ENCODE measurements at places on chromosomes 5 and 9.

GRCh38 chr9:34085581-34086500 lies 37.2 kb upstream of the UBAP2 start:
- DNase-seq: no peak

- no peak for DNase-seq
Observed at GRCh38 chr5:154300207-154300883, 109.8 kb downstream of the GALNT10 start.

DNA sequence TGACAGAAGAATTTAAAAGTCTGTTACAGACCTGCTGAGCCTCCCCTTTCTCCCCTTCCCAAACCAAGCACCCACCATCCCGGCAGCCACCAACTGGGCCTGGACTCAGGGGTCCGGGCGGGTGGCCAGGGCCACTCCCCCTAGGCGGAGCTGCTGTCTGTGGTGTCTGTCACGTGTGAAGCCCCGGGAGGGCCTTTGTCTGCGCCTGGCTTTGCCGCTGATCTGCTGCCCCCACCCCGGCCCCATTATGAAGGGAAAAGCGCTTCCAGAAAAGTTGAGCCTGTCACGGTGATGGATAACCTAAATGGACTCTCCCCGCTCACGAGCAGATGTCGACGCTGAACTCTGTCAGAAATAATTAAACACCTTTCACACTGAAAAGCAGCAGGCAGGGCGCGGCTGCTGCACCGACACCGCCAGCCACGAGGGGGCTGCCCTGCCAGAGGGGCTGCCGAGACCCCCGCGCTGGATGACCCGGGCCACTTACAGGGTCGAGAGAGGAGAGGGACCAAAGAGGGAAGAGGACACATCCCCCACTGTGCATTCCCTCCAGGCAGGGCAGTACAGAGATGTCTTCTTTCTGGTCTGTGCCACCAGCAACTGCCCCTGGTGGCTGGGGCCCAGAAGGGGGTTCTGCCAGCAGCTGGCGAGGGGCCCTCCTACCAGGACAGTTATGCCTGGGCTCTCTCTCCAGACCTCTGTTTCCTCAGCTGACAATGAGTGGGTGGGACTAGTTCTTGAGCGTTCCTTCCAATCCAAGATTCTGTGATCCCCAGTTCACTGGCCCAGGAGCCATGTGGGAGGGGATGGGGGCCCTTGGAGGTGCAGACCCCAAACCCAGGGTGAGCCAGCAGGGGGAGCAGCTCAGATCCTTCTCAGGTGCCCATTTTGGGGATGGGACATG lies 36.0 kb upstream of the BARHL1 start:
- peak; percentile 52 for DNase-seq

- DNase-seq: no peak
Observed at GRCh38 chr5:64210866-64211265, 45.2 kb downstream of the RNF180 start.

- DNase-seq: no peak
Observed at GRCh38 chr5:141186897-141187512, at the start of gene PCDHB9. Gene PCDHB9, plus strand, starts transcription at chr5:141187161. Its CDS starts 158 bp downstream, at chr5:141187319.

- DNase-seq: no peak
Observed at GRCh38 chr5:146233441-146233840, 30.0 kb downstream of the RBM27 start.

GRCh38 chr5:64637144-64637543 lies 53.2 kb upstream of the SHISAL2B start:
- DNase-seq: no peak

DNA sequence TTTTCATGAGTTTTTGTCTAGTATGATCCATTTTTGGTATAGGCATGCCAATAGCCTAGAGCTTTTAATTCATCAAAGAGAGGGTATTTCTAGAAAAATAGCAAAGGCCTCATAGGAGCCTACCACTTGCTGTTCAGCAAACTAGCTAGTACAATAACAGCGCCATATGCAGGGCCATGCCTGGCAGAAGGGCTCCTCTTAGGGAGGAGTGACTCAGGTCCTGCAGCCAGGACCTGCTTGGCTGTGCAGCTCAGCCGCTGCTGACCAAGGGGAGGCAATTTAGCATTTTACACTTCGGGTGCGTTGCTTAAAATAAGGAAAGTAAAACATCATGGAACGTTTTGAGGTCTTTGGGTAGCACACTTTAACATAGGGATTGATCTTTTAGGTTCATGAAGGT lies 100.6 kb downstream of the TRIO start:
- DNase-seq: no peak

DNA sequence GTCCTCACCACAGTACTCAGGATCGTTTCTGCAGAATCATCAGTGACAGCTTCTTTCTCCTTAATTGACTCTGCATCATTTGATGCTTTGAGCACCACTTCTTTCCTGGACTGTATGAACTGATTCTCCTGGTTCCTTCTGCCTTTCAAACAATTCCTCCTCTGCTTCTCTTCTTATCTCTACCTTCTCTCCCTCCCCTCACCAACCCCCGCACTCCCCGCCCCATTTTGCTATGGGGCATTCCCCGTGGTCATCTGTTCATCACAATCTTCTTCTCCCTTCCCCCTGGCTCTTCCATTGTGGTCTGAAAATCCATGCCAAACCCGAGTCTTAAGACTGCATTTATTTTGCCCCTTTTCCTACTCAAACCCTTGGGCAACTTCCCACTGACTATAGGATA lies 57.9 kb downstream of the FAM78A start:
- no peak for DNase-seq

GRCh38 chr9:684941-685340 lies 156.6 kb upstream of the DMRT1 start:
- no peak for DNase-seq

- no peak for DNase-seq
Observed at GRCh38 chr5:95953021-95953702, 8.5 kb downstream of the ELL2 start.

DNA sequence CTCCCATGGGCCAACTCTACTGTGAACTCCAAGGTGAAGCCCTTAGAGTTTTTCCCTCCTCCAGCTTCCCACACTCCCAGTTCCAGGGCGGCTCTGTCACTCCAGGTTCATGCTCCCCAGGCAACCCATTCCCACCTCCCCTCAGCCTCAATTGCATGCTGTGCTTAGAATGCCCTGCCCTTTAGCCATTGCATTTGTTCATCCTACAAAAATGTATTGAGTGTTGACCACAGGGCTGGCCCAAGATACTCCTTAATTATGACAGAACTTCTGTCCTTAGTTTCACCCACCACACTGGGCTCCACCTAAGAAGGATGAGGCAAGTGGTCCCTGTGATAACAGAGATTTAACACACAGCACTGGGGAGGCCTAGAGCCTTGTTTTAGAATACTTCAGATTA lies 236.1 kb downstream of the ADAMTSL1 start:
- DNase-seq: no peak

DNA sequence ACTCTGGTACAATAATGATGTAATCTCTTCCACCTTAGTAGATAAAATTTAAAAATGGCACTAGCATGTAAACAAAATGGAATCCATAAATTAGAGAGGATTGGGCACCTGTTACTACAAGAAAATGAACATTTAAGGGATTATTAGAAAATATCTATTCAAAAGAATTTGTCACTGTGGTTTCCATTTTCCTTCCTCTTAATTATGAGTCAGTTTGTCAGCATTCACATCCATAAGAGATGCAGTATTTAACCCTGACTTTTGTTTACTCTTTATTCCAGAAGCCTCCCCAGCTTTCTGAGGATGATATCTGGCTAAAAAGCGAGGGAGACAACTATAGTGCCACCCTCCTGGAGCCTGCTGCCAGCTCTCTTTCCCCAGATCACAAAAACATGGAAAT lies 72.1 kb downstream of the C9orf152 start:
- no peak for DNase-seq

DNA sequence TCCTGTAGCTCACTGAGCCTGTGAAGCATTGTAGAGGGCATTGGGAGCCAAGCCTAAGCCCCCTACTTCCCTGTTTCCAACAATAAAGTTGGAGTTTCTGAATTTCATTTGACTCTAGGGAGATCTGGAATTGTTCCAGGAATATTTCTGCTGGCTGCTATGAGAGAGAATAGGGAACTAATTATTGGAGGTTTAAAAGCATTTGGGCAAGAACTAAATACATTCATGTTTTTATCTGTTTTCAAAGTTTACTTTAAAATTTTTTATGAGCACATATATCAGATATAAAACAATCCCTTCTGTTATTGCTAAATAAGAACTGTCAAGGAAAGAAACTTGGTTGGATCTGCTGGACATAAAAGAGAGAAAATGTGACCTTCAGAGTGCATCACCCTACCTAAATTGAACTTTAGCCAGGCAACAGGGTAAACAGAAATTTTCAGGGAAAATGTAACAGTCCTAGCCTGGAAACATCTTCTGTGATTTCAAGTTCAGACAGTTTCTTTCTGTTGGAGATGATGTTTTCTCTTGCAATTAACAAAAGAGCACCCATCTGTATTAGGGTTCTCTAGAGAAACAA lies 19.3 kb upstream of the LECT2 start:
- no peak for DNase-seq

DNA sequence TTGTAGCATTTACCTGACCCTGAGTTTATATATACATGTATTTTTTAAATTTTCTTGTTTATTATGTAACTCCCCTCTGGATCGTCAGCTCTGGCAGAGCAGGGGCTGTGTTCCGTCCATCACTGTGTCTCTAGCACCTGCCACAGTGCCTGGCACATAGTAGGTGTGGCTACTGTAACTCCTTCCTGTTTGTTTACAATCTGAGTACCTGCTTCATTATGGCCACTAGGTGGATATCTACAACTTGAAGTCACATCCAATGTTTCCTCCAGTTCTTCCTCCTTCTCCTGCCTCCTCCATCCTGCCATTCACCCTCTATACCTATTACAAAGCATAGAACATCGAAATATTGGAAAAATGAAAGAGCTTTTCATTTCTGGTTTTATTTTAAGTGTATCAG lies 14.2 kb upstream of the PPP1R2B start:
- no peak for DNase-seq

DNA sequence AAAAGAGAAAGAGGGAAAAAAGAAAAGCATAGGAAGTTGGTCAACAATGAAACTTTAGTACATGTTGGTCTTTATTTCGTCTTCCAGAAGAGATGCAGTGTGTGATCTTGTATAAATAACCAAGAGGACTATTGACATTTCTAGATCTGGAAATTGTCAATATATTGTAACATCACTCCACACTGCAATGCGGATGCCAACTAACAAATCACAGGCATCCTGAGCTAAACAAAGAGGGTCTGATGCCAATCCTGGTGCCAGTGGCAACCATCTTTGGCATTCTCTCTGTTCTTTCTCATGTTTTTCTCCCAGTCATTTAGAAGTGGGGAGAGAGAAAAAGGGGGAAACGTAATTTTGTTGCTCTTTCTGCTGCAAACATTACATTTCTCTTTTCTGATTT lies 9.7 kb downstream of the NFIB start:
- no peak for DNase-seq

DNA sequence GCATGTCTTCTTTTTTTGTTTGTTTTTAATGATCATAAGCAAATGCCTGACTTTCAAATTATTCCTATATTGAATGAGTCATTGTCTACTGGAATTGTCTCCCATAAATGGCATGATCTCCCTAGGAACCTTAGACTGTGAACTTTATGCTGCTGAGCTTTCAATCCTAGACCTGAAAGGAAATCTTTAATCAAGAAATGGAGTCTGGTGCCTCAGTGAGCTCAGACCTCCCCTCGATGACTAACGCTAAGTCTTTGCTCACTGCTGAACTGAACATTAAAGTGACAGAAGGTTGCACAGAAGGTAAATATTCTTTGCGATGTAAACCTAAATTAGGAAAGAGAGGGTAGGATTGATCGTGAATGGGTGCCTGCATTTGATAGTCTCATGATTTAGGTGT lies 745.2 kb upstream of the WWC1 start:
- no peak for DNase-seq

DNA sequence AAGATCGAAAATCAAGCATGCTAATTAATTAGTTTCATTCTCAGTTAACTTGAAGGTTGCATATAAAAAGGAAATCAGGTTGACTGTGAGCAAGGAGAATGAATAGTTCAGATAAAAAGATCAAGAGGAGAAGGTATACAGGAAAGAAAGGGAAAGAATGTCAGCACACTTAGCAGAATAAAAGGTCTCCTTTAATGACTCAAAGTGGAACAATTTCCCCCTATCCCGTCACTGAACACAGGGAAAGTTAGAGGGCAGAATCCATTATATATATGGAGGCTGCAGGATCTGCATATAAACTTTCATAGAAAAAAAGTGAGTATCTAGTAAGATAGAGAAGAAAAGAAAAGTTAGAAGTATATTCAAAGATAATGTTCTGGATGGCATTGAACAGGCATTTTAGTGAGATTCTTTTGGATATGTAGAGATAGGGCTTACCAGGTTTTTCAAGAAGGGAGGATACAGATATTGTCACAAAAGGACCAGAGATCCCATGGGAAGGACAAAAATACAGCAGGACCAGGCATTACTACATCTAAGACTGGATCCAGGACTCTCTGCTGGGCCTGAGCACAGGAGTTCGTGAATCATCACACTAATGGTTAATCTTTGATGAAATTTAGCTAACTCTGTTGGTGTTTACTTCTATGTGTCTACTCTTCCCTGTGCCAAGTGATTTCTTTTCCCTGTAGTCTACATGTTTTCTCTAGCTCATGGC lies 988.2 kb upstream of the ARRDC3 start:
- DNase-seq: no peak

DNA sequence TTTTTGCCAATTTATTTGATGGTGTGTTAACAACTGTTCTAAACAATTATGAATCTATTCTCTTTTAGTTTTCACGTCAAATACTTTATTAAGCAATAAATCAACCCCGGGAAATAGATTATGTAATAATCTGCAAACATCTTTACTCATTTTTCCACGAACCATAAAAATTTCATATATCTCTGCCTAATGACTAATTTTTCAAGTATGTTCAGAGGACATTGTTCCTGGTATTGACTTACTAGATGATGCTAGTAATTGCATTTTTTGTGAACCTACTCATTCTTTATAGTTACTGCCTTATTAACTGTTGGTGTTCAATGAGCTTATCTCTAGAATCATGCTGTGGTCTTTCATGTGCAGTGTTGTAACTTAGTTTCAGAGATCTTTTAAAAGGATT lies 41.0 kb upstream of the FBN2 start:
- DNase-seq: no peak

DNA sequence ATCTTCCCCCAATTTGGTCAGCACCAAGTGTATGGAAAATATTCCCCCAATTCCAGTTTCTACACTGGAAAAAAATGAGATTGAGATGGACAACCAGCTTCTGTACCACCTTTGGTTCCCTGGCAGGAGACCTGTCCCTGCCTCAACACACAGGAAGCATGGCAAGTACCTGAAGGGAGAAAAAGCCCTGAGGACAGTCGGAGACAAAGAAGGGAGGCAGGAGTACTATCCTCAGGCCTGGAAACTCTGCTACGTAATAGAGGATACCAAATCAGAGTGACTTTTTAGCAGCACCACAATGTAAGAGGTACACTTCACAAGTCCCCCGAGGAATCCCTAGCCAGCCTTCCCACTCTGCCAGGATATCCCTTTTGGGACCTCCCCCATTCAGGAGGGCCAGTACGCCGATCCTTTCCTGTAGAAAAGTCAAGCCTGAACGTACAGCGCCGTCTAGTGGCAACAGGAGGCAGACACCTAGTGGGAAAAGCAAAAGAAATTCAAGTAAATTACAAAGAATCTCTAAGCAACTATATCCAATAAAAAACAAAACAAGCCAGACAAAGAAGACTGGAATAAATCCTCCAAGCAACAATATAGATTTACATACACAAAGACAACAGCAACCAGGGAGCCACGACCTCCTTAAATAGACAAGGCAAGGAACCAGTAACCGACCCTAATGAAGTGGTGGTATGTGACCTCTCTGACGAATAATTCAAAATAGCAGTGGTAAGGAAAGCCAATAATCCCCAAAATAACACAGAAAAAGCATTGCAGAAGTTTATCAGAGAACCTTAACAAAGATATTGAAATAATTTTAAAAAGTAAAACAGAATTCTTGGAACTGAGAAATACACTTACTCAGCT lies 63.3 kb upstream of the SLCO6A1 start:
- peak; percentile 18 for DNase-seq

All from femur (tissue), 1 donor.